ENCODE measurements at places on chromosomes 12 and 14.
A peak's percentile ranks its signal among the peaks of the same experiment; 100 is the strongest.

- no peak for DNase-seq
Observed at GRCh38 chr12:72434999-72435398, 162.8 kb downstream of the TRHDE start.

DNA sequence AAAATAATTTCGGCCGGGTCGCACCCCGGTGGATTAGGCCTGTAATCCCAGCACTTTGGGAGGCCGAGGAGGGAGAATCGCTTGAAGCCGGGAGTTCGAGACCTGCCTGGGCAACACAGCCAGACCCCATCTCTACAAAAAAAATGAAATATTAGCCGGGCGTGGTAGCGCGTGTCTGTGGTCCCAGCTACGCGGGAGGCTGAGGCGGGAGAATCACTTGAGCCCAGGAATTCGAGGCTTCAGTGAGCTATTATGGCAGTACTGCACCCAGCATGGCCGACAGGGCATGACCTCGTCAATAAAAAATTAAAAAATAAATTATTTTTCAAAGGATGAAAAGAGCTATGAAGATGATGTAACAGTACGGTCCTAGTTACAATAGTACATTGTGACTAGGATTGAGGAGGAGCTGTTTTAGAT lies 523 bp downstream of the GTF2H3 start:
- DNase-seq, result no peak

DNA sequence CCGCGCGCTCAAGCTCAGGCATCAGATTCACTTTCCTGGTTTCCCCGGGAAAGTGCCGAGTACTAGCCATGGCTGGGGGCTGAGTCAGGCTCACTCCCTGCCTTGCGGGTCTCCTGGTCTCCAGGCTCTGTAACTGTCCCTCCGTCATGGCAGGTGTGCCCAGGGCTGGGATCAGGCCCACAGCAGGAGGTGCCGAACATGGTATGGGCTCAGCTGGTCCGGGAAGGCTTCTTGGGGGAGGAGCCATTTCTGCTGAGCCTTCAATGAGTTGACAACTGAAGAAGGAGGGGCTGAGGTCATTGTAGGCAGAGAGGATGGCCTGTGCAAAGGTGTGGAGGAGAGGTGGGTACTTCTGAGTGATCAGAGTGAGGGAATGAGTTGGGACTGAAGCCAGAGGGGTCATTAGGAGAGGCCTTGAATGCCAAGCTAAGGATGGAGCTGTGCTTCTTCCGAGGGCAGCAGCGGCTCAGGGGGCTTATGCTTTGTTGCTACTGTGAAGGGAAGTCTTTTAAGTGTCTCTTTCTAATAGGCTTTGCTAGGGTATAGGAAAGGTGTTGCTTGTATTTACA lies 769 bp downstream of the EXOC3L4 start:
- DNase-seq, result no peak

DNA sequence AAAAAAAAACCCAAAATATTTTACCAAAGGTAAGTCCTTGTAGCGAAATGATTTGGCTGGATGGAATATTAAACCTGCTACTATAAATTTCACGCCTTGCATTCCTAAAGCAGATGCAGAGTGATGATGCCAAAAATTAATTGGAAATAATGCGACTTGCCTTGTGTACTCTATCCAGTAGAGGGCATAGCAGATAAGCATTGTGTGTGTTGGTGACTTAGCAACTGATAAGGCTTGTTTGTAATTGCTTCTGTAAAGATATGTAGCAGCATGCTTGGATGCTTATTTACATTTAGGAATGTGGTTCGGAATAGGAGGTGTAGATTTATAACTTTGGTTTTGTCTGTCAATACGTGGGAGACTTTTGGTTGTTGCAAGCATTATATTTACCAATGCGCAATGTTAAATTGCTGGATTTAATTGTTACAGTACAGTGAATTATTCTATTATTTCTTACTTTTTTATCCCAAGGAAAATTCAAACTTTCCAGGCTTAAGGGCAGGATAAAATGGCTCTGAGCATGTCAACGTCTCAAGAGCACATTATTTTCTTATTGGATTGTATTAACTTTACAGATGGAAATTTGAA lies 80.5 kb downstream of the TMEM260 start:
- DNase-seq, result peak; percentile 4

GRCh38 chr12:34244608-34245007 lies 222.3 kb downstream of the ALG10 start:
- DNase-seq, result no peak

DNA sequence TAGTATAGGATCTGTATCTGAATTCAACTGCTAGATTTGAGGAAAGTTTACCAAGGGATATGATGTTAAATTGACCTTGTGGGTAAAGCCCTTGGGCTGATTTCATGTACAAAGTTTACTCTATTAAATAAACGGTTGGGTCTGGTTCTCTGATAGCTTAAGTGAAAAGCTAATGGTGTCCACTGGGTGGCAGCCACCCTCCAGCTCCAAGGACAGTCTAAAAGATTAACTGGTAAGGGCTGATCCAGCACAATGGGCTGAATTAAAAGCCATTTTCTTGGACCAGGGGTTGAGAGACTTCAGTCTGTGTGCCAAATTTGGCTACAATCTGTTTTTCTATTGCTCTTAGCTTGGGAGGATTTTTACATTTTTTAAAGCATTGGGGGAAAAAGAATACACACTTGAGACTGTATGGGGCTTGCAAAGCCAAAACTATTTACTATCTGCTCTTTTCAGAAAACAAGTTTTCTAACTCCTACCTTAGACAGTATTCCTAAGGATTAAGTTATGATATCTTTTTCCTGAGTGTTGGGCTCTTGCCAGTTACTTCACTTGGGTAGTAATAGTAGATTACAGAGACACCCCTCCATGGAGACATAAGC lies 116.5 kb downstream of the GPHN start:
- no peak for DNase-seq

- no peak for DNase-seq
Observed at GRCh38 chr12:64522316-64522715, 70.4 kb downstream of the TBK1 start.
